ENCODE measurements at places on chromosomes 5 and 9. TPM values are rescaled to one million over a fixed set of nuclear protein-coding genes. Genes with fewer than 3 reads are reported as not detected.

Gene ARSI
- 5.9 TPM for total RNA-seq

Gene CENPK
- total RNA-seq = 36.6 TPM

Gene NTMT1
- total RNA-seq = 58.1 TPM

Gene GAPT
- not detected for total RNA-seq

Gene LCN12
- 4.7 TPM for total RNA-seq

Gene LNPEP
- total RNA-seq = 4.7 TPM

DNA sequence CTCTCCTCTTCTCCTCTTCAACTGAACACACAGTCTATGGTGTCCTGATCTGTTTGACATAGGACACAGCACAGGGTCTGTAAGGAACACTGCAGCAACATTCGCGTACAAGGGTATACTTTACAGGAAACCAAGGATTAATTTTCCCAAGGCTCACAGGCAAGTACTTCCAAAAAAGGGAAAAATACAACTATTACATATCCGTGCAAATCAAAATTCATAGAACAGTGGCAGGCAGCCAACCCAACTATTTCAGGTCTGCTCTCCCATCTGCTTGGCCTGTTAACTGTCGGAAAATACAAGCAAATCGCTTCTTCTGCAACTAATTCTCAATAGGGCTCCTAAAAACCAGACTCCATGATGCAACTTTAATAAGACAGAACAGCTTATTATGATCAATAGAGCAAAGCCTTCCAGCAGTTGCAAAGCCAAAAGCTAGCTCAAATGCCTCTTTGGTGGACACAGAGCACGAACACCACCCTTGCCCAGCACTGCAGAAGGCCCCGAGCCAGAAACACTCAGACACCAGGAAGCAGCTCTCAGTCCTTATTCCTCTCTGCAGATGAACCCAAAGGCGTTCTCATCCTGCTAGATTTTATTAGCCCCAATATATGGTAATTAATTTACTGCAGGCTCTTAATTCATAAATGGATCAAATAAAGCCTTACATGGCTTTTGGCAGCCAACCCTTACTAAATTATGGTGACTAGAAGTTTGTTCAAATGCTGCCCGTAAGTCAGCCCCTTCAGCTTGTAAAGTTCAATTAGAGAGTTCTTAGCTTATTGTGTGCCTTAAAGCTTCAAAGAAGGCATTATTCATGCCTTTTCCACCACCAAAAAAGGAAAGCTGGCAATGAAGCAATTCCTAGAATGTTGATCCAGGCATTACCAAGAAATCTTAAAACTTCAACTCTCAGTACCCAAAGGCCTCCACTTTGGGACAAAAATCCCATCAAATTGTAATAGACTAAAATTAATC is 68.8 kb downstream of the ZNF608 start:
- DNase-seq = no peak
- H3K27me3 ChIP-seq = no peaks in the 10 kb centered on the region
- H3K36me3 ChIP-seq = no peaks in the 10 kb centered on the region
- peak overlapping the region; percentile 53 for H3K27ac ChIP-seq
- H3K4me3 ChIP-seq = no peak overlapping the region
- H3K4me1 ChIP-seq = peaks cover 67% of the 10 kb centered on the region

- peak overlapping the region; percentile 51 for H3K27ac ChIP-seq
- H3K27me3 ChIP-seq = peaks cover 12% of the 10 kb centered on the region
- H3K4me3 ChIP-seq = no peak overlapping the region
- H3K36me3 ChIP-seq = no peaks in the 10 kb centered on the region
Observed at GRCh38 chr5:143395638-143396352, 7.7 kb downstream of the NR3C1 start.

DNA sequence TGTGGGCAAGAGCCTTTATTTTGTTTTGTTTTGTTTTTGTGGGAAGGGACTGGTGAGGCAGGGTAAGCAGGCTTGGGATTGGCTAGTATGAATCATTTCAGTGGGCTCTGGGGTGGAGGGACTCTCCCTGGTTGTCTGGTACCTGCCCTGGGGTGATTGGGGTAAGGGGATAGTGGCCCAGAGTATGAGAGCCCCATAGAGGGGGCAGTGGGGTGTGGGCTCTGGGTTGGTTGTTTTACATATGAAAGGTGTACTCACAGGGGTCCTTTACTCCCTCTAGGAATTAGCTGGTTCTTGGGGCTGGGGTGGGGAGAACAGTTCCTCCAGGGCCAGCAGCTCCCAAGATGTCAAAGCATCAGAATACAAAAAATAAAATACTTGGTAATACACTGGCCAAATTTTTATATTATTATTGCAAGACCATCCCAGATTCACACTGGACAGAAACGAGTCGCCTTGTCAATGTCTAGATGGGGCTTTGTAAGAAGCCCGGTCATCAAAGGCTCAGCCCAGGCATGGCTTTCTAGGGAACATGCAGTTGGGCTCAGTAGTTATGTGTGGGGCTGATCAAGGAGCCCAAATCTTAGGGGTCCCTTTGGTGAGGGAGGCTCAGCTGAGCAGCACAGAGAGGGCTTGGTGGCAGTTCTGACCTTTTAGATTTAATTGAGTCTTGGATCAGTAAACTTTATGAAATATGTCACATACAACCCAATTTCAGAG is 190.5 kb downstream of the NXNL2 start:
- H3K27ac ChIP-seq = no peak overlapping the region
- no peaks in the 10 kb centered on the region for H3K36me3 ChIP-seq
- H3K4me1 ChIP-seq = peaks cover 26% of the 10 kb centered on the region
- H3K27me3 ChIP-seq = no peaks in the 10 kb centered on the region
- no peak overlapping the region for H3K4me3 ChIP-seq

GRCh38 chr5:92237896-92238295 is 854.8 kb upstream of the ARRDC3 start:
- H3K27me3 ChIP-seq = no peaks in the 10 kb centered on the region
- no peak overlapping the region for H3K27ac ChIP-seq
- H3K4me3 ChIP-seq = no peak overlapping the region
- no peaks in the 10 kb centered on the region for H3K36me3 ChIP-seq
- no peaks in the 10 kb centered on the region for H3K4me1 ChIP-seq
- DNase-seq = no peak

DNA sequence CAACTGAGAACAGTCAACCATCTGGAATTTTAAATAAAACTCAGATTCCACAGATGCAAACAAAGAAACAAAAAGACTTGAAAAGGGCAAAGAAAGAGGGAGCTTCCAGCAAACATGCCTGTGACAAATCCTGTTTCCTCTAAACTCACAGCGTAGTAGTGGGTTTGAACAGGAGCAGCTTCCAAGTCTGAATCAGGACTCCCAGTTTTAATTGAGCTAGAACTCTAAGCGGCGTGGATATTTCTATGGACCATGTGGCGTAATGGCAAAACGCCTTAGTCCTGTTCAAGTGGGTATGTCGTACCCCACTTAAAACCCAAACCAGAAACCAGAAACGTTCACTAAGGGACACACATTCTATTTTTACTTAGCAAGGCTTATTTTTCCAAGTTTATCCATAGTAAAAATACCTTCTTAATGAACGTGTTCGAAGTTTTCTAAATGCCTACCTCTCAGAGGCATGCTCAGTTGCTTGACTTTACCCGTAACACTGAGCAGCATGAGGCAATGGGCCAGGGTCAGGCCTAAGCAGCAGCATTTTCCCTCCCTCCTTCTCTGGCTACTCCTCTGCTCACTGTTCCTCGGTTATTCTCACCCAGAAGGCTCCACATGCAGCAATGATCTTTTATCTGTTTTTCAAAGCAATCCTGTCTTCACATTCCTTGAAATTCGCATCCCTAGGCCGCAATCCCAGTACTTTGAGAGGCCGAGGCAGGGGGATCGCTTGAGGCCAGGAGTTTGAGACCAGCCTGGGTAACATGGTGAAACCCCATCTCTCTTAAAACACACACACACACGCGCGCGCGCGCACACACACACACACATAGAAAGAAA is 77.9 kb downstream of the FNBP1 start:
- peaks cover 2% of the 10 kb centered on the region for H3K36me3 ChIP-seq
- no peaks in the 10 kb centered on the region for H3K27me3 ChIP-seq
- H3K4me3 ChIP-seq = no peak overlapping the region
- H3K4me1 ChIP-seq = peaks cover 61% of the 10 kb centered on the region
- H3K27ac ChIP-seq = peak overlapping the region; percentile 93

DNA sequence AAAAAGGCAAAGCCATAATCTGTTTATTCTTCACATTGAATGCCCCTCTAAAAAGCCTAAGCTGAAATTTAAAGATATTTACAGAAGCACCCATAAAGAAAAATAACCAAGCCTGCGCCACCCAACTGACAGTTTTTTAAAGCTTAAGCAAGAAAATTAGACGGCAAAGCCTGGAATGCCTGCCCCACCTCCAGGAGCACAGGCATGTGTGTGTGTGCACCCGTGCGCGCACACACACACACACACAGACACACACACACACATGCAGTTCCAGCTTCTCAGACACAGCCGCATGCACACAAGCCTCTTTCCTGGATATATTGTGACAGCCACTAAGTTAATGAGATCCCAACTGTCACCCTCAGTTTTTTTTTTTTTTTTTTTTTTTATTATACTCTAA is 88.2 kb downstream of the FRMD3 start:
- H3K27me3 ChIP-seq = no peaks in the 10 kb centered on the region
- H3K4me1 ChIP-seq = no peaks in the 10 kb centered on the region
- H3K4me3 ChIP-seq = no peak overlapping the region
- DNase-seq = no peak
- H3K27ac ChIP-seq = no peak overlapping the region
- no peaks in the 10 kb centered on the region for H3K36me3 ChIP-seq

GRCh38 chr5:94983861-94984535 is 300.9 kb downstream of the MCTP1 start:
- no peaks in the 10 kb centered on the region for H3K4me1 ChIP-seq
- no peak for DNase-seq
- no peaks in the 10 kb centered on the region for H3K36me3 ChIP-seq
- no peak overlapping the region for H3K4me3 ChIP-seq
- H3K27me3 ChIP-seq = no peaks in the 10 kb centered on the region

DNA sequence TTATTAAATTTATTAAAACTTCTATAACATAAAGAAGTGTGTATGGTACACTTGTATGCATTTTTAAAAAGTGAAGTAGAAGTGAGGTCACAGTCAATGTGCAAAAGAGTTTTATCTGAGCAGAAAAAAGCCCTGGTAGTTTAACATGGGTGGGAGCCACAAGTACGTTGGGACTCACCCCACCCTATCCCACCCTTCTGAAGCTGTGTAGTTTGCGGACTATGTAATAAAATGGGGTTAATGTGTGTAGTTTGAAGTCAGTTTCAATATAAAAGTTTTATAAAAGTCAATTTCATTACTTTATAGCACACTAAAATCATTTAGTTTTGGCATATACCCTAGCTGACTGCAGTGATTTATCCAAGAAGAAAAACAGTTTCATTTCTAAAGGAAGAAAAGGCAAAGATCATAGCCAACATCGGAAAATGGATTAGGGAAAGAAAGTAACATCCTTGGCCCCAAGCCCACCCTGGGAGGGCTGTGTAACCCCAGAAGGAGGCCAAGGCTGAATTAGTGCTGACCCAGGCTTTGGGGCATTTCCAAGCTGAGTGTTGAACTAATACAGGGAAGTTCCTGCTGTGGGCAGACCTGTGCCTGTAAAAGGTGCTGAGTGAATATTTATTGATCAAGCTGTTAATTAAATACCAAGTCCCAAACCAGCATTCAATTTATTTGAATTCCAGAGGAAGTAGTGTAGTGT is 398.6 kb upstream of the ADAMTSL1 start:
- no peak overlapping the region for H3K27ac ChIP-seq
- no peak overlapping the region for H3K4me3 ChIP-seq
- no peaks in the 10 kb centered on the region for H3K27me3 ChIP-seq
- peaks cover 2% of the 10 kb centered on the region for H3K4me1 ChIP-seq
- H3K36me3 ChIP-seq = no peaks in the 10 kb centered on the region

DNA sequence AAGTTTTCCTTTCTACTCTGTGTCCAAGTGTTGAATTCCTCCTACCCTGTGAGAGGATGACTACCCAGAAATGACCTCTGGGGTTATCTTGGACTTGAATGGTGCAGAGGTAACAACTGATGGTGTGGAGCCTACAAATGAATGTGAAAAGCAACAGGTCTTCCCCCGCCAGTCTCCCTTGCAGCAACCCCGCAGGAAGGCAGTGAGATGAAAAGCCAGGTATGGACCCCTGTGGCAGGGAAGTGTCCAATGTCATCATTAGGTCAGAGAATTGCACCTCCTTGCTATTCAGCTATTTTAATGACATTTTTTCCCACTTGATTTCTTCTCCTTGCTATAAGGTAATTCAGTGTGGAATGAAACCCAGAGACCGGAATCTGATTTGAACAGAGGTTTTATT is 58.5 kb downstream of the MAT2B start:
- DNase-seq = no peak
- H3K4me1 ChIP-seq = peaks cover 62% of the 10 kb centered on the region

GRCh38 chr5:54632131-54632701 is 114.7 kb downstream of the SNX18 start:
- H3K36me3 ChIP-seq = no peaks in the 10 kb centered on the region
- no peak overlapping the region for H3K4me3 ChIP-seq
- no peaks in the 10 kb centered on the region for H3K27me3 ChIP-seq
- H3K4me1 ChIP-seq = 0 out of 2 replicates have a peak, but pooled peaks cover 3% of the 10 kb centered on the region
- no peak for DNase-seq
- H3K27ac ChIP-seq = no peak overlapping the region

All from WTC11 (cell line).